ENCODE measurements at places on chromosomes 12 and 14.
A peak's percentile ranks its signal among the peaks of the same experiment; 100 is the strongest.

DNA sequence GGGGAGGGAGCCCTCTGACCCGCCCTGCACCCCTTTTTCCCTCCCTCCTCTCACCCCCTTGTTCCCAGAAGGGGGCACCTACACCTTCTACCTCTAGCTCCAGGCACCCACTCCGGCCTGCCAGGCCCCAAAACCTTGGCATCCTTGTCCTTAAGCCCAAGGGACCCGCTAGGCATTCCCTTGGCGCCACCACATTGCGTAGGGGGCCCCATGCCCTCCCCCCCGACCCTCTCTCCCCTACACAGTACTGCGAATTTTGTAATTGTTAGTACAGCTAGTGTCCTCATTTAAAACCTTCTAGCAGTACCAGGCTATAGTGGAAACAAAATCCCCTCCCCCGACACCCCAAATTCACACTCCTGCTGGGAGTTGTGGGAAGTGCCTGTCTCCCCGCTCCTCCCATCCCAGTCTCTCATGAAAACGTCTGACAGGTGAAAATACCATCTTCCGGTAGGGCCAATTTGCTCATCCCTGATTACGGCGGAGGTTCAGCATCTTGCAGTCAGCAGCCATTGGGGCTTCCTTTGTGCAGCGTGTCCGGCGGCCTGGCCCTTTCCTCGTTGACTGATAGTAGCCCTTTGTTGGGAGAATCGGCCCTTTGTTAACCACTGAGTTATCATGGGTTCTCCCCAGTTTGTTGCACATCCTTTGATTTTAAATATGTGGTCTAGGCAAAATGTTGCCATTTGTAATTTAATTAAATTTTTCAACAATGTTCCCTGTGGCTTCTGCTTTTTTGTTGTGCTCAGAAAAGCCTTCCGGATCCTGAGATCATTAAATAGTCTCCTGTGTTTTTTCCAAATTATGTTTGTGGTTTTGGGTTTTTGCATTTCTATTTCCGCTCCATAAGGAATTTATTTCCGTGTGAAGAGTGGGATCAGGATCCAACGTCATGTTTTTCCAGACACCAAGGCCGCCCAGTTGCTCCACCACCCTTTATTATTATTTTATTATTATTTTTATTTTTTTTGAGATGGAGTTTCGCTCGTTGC lies 7.9 kb upstream of the CEP170B start:
- DNase-seq: no peak
- H3K27me3 ChIP-seq: peaks cover 10% of the 10 kb centered on the region
- no peak overlapping the region for H3K27ac ChIP-seq
- no peak overlapping the region for H3K4me3 ChIP-seq
- H3K36me3 ChIP-seq: no peaks in the 10 kb centered on the region
- no peaks in the 10 kb centered on the region for H3K4me1 ChIP-seq

DNA sequence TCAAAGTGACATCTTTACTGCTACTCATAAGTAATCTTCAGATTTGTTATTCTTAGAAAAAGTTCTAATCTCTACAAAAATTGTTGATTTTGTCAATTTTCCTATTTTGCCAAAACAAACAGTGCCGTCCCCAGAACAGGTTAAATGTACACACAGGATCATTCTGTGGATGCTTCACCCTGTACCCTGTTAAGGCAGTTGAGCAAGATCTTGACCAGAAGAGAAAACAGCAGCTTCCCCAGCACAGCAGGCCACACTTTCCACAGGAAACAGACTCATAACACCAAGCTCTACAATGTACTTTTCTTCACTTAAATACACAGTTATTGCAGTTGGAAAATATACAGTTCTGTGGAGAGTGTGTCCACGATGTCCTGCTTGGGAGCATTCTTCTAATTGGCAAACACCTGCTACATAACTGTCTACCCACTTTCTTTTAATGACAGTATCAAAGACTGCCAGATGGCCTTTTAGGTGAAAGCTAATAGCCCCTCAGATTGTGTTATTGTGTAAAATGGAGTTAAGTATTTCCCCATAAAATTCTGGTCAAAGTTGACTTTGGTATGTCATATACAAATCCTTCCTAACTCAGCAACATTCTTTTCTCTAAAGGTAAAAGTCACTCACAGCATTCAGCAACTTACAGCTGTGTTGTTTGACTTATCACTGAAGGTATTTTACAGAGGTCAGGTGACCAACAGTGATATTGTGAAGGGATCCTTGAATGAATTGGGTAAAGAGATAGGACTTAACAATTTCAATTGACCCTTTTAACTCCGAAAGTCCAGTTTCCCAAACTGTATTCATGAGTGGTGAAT lies 77.0 kb downstream of the SEC23A start:
- peaks cover 26% of the 10 kb centered on the region for H3K36me3 ChIP-seq
- H3K4me1 ChIP-seq: no peaks in the 10 kb centered on the region
- no peaks in the 10 kb centered on the region for H3K27me3 ChIP-seq
- no peak overlapping the region for H3K27ac ChIP-seq
- no peak for DNase-seq
- H3K4me3 ChIP-seq: no peak overlapping the region

GRCh38 chr14:80110721-80111120 lies 100.6 kb downstream of the DIO2 start:
- H3K4me3 ChIP-seq: no peak overlapping the region
- no peaks in the 10 kb centered on the region for H3K4me1 ChIP-seq
- H3K27me3 ChIP-seq: no peaks in the 10 kb centered on the region
- no peak overlapping the region for H3K27ac ChIP-seq
- no peaks in the 10 kb centered on the region for H3K36me3 ChIP-seq

GRCh38 chr14:96894966-96895365 lies 97.8 kb downstream of the VRK1 start:
- no peaks in the 10 kb centered on the region for H3K27me3 ChIP-seq
- H3K4me1 ChIP-seq: peaks cover 14% of the 10 kb centered on the region
- DNase-seq: no peak
- peaks cover 11% of the 10 kb centered on the region for H3K36me3 ChIP-seq
- no peak overlapping the region for H3K4me3 ChIP-seq

DNA sequence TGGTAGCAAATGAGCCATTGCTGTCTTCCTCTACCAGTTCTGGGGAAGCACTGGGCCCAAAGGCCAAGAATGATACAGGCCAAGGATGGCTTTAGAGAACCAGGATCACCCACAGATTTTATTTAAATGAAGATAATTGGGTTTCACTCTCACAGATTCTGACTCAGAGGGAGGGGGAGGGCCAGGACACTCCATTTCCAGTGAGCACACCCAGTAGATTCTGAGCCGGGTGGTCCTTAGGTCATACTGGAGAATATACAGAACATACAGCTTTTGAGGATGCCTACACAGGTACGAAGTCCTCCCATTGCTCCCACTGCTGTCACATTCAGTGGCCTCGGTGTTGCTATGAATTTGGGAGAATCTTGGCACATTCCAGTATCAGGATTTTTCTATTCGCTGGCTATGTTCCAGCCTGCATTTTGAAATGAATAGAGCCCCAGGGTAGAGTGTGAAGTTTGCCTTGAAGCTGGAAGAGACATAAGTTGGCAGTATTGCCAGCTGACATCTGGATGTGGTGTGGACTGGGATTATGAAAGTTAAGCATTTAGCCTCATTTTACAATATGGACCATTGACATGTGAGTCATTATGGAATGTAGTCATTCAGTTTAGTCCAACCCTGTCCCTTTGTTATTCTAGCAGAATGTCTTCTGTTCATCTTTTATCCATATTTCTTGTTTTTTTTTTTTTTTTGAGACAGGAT lies 45.8 kb upstream of the POC1B start:
- DNase-seq: no peak
- no peaks in the 10 kb centered on the region for H3K36me3 ChIP-seq
- no peak overlapping the region for H3K4me3 ChIP-seq
- H3K4me1 ChIP-seq: peaks cover 16% of the 10 kb centered on the region
- no peaks in the 10 kb centered on the region for H3K27me3 ChIP-seq

DNA sequence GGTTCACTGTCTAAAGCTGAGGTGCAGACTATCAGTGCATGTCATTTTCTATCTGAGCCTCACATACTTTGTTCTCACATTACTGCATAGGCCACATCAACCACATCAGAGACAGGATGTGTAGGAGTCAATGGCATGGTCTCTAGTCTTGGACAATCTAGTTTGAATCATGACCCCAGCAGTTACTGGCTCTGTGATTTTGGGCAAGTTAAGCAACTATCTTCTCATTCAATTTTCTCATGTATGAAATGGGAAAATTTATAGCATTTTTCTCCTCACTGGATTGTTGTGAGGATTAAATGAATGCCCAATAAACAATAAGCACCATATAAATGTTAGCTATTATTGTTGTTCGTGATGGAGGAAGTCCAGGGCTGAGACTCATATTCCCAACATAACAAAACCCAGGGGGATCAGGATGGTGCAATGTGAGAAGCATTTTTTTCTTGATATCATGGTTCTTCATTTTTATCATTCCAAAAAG lies 432.6 kb downstream of the LRIG3 start:
- no peak overlapping the region for H3K27ac ChIP-seq
- no peak overlapping the region for H3K4me3 ChIP-seq
- no peak for DNase-seq
- H3K27me3 ChIP-seq: no peaks in the 10 kb centered on the region

GRCh38 chr12:92404921-92405320 lies 259.3 kb upstream of the BTG1 start:
- no peaks in the 10 kb centered on the region for H3K27me3 ChIP-seq
- peaks cover 54% of the 10 kb centered on the region for H3K4me1 ChIP-seq
- H3K4me3 ChIP-seq: peak overlapping the region; percentile 32
- H3K36me3 ChIP-seq: peaks cover 6% of the 10 kb centered on the region

GRCh38 chr12:64192644-64193444 lies 29.3 kb downstream of the KICS2 start:
- no peak overlapping the region for H3K27ac ChIP-seq
- H3K36me3 ChIP-seq: peaks cover 32% of the 10 kb centered on the region
- no peak for DNase-seq
- H3K4me1 ChIP-seq: peaks cover 19% of the 10 kb centered on the region

DNA sequence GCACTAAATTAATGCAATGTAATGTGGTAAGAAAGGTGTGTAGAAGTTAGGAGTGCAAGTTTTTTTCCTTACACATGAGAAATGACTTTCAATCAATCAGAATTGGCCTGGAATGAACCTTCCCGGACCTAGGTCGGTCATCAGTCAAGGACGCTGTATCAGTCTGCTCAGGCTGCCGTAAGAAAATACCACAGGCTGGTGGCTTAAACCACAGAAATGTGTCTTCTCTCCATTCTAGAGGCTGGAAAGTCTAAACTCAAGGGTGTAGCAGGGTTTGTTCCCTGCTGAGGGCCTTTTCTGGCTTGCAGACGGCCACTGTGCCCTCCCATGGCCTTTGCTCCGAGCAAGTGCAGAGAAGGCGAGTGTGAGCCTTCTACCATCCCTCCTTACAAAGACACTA lies 86.6 kb upstream of the DYNC1H1 start:
- H3K4me3 ChIP-seq: no peak overlapping the region
- peaks cover 74% of the 10 kb centered on the region for H3K4me1 ChIP-seq
- H3K27ac ChIP-seq: peak overlapping the region; percentile 84
- no peaks in the 10 kb centered on the region for H3K27me3 ChIP-seq
- no peak for DNase-seq

- no peaks in the 10 kb centered on the region for H3K4me1 ChIP-seq
- H3K27ac ChIP-seq: no peak overlapping the region
- H3K36me3 ChIP-seq: no peaks in the 10 kb centered on the region
- no peak for DNase-seq
- peaks cover 4% of the 10 kb centered on the region for H3K27me3 ChIP-seq
These were observed 49.7 kb downstream of the KIF26A start for GRCh38 chr14:104187931-104188726.

DNA sequence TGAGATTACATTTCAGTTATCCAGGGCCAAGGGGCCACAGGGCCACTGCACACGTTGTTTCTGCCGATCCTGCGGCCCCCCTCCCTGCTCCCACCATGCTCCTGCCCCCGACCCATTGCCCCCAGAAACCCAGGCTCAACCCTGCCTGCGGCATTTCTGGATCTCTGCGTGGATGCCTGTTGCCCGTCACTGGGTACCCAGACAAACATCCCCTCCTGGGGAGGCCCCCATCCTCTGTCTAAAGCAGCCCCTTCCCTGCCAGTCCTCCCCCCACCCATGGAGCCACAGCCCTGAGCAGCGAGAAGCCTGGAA lies 326.4 kb upstream of the SFSWAP start:
- no peak overlapping the region for H3K27ac ChIP-seq
- H3K4me1 ChIP-seq: no peaks in the 10 kb centered on the region
- no peaks in the 10 kb centered on the region for H3K36me3 ChIP-seq
- DNase-seq: no peak
